AG10803 (cell line): ENCODE measurements at places on chromosomes 7 and 10.

GRCh38 chr10:73734796-73735305 lies 9.3 kb upstream of the SEC24C start:
- no peak for DNase-seq

- no peak for DNase-seq
Measured at GRCh38 chr10:34427911-34428216, 387.2 kb downstream of the PARD3 start.

DNA sequence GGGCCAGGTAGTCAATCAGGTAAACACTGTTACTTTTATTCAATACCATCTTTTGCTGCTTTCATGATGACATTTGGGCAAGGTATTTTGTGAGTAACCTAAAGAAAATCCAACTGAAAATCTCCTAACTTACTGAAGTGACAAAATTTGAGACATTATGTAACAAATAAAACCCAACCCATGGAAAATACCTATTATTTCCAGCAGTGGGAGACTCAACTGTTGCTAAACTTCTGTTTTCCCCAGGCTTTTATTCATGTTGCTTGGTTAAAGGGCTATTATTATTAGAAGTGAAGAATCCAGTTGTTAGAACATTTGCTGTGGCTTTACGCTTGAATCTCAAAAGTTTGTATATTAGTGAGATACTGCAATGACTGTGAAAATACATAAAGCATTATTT lies 215.9 kb downstream of the MDFIC start:
- DNase-seq: no peak

GRCh38 chr7:144038887-144039286 lies 9.9 kb upstream of the OR2A5 start:
- no peak for DNase-seq

DNA sequence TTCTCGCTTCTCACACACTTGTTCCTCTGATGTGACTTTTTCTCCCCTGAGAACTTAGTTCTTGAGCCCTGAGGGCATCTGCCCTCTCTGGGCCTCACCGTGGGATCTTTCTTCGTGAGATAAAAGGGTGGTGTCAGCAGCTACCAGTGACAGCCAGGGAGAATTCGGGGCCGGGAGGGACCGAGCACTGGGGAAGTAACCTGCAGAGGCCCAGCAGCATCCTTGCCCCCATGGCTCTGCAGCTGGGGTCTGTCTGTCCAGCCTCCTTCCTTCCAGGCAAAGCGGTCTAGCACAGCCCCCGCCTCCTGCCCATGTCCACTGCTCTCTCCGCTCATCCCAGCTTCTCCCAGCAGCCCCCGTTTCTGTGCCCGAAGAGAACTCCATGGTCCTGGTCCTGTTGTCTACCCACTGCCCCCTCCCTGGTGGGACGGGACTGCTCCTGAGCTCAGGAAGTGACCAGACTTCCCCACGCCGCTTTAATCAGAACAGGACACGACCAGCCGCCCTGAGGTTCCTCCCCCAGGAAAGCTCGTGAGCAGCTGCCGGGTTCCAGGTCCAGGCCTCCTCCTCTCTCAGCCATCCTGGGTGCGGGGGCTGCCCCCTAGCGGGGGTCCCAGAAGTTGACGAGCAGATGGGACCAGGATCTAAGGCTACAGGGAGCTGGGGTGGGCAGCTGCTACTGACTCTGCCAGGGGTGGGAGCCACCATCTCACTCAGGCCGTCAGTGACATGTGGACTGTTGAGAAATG lies 187.5 kb downstream of the WDR37 start:
- DNase-seq: no peak

DNA sequence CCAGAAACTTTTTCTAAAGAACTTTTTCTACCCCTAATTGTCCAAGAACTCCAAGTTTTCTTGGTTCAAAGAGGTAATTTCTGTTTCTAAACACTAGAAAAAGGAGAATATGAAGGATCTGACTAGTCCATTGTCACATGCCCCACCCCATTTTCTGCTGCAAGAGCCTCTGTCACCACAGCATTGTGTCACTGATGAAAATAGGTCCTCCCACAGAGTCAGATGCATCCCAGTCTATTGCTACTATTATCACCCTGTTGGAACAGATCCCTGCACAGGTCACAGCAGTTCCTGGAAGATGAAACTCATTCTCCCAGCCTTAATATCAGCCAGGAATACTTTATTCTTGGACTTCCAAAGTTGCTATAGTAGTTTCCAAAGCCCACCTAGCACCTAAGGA lies 7.5 kb upstream of the CFTR start:
- DNase-seq: no peak

DNA sequence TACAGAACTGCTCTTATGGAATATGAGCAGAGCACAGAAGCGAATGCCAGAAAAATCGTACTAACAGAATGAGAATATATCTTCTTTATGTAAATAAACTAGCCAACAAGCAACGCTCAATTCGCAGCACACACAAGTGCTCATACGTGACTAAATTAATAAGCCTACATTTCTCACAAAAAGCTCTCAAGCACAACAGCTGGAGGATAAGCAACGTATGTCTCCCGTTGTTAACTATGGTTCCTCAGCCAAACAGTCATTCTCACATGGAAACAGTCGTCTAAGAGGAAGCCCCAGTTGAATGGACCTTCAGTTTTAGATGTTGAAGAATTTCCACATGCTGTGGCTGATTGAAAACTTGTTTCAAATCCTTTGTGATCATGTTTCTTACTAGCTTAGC lies 110.4 kb downstream of the PKD1L1 start:
- no peak for DNase-seq

DNA sequence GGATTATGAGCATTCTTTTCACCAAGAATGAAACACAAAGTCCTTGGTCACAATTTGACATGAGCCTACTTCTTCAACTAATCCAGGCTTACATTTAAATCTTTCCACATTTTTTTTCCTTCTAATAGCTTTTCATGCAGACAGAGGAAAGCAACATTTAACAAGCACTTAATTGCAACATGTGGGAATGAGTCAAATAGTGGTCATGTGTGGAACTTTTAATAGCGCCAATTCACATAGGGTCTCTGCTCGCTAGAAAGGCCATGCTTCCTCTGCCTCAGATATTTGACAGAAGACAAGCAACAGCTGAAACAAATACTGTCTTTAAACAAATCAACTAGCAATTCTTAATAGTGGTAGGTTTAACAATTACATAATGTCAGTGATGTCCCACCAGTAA lies 285.9 kb upstream of the ETV1 start:
- peak; percentile 21 for DNase-seq

DNA sequence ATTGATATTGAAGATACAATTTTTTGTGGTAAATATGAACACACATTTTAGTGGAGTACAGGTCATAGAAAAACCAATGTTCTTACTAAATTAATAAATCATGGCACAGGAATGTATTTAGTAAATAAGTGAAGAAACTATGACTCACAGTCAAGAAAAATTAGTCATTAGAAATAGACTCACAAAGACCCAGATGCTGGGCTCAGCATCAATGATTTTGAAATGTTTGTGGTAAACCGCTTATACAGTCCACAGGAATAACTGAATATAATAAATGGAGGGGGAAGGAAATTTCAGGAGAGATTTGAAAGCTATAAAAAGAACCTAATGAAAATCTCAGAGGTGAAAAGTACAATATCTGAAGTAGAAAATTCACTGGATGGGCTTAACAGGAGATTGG lies 138.3 kb upstream of the ADCY1 start:
- peak; percentile 91 for DNase-seq

- peak; percentile 80 for DNase-seq
Measured at GRCh38 chr7:137146012-137146455, 197.5 kb downstream of the PTN start.

DNA sequence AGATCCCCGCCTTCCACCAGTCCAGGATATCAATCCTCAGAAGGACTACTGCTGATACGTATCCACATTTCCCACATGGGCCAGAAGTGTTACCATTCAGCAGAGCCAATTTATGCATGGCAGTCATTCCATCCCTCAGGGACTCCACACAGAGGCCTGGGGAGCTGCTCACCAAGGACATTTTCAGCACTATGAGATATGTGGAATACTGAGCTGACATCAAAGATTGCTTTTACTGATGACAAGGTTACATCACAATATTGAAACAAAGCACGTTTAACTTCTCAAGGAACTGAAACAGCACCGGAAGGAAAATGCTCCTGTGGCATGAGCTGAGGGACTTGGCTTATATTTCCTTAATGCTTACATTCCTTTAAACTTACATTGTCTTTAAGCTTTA lies 335.1 kb downstream of the BMPER start:
- no peak for DNase-seq

- no peak for DNase-seq
Measured at GRCh38 chr10:23413629-23414089, 25.2 kb upstream of the OTUD1 start.

DNA sequence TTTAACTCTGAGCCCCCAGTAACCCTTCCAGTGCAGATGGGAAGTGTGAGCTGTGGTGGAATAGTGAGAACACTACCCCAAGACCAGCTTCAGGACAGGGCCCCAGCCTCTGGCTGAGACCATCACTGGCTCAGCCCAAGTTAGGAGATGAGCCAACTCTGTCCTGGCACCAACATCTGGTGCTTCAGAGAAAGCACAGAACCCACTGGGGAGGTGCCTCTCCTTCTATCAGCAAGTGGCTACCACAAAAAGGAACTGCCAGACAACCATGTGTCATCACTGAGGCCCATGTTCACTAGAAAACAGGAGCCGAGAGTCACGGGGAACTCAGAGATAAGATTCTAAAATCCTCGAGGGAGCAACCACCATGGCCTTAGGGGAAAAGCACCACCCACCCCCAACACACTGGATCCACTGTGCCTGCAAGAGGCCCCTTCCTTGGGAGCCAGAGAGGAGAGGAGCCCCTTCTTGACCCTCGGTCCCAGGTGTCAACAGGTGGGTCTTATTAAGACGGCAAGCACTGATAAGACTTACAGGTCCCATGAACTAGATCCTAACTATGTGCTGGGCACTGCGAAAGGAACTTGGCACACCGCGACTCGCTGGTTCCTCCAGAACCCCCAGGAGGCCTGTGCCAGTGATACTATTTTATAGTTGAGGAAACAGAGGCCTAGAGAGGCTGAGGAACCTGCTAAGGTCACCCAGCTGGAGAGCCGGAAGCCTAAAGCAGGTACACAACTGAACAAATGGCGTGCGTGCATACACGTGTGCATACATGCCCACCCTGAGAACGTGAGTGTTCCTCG lies 102.7 kb downstream of the FAM53B start:
- DNase-seq: peak; percentile 64

- peak; percentile 8 for DNase-seq
Measured at GRCh38 chr7:33452805-33453502, 323.6 kb downstream of the BBS9 start.

- no peak for DNase-seq
Measured at GRCh38 chr10:101772017-101772894, 3.7 kb downstream of the FGF8 start.

- peak; percentile 11 for DNase-seq
Measured at GRCh38 chr7:30633223-30633622, 38.5 kb downstream of the GARS1 start.

DNA sequence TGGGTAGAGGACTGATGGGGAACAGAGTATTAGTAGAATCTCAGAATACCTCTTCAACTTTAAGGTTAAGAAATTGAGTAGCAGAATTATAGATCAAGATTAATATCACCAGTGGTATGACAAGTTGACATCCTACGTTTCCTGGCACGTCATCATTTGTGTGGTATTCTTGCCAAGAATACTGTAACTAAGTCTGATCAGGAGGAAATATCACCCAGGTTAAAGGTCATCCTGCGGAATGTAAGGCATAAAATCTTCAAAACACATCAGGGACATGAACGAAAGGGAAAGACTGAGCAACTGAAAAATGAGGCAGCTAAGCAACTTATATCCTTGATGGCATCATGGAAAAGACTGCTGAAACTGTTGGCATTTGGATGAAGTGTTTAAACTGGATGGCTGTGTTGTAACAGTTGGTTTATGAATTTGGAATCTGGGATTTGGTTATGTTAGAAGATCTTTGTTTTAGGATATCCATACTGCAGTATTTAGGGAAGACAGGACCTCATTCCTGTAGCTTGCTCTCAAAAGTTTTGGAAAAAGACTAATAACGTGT lies 86.1 kb downstream of the TRIM24 start:
- no peak for DNase-seq

GRCh38 chr10:122495406-122496340 lies 34.3 kb downstream of the HTRA1 start:
- DNase-seq: peak; percentile 84

- DNase-seq: no peak
Measured at GRCh38 chr7:90841759-90842429, 245.8 kb downstream of the CDK14 start.

GRCh38 chr7:138325434-138325833 lies 134.6 kb upstream of the TRIM24 start:
- DNase-seq: no peak

DNA sequence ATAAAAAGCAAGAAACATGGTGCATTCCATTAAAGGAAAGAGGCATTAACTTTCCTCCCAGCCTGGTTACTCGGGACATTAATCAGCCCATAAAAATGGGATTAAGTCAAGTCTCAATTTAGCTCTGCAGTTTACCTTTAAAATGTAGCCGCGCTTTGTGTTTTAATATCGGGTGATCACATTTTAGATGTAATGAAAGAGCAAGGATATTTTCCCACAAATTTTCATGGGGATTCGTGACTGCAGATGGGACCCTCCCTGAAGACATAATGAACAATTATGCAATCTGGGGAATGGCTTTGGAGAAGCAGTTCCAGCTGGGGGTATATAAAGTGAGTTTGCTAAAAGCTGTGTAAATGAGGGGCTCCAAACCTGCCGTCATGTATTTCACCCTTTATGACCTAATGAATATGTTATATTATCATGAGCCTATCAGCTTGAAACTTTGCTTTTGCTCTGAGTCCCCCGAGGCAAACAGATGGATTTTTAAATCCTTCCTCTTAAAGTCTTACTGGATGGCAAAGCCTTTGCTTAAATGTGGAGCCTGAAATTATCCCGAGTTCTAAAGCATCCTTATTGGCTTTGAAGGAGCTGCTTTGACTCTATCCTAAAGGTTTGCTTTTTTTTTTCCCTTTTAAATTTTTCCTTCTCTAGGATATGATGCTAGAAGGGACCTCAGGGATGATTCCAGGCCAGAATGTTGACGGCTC lies 31.8 kb downstream of the BAMBI start:
- no peak for DNase-seq

DNA sequence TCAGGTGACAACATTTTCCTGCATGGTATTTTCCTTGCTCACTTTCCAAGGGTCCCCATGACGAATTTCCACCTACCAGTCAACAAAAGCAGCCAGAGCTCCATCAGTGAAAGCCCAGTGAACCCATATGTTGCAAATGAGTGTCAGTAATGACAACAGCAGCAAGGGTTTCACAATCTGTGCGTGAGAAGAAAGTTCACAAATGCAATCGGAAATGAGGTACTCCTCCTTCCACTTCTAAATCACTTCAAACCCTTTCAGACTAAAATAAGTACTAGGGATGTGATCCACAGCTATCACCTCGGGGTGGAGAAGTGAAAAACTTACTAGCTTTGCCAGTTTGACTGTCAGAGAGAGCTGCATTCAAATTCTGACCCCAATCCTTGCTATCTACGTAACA lies 55.6 kb upstream of the BET1 start:
- peak; percentile 93 for DNase-seq

DNA sequence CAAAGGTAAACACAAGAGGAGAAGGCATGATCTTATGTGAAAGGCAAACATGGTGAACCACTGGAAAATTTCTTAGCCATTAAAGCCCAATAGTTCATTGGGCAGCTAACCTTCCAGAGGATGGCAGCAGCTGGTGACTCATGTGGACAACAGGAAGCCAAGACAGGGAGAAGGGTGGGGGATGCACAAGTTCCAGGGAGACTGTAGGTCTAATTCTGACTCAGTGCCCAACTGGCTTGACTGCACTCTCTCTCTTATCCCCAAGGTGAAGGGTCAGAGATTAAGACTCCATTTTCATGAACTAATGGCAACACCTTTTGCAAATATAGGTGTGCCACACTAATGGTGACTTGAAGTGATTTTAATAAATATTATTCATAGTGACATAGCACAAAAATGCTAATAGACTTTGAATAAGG lies 47.9 kb upstream of the SLC35B4 start:
- DNase-seq: peak; percentile 65
